ENCODE measurements at places on chromosomes 5 and 9. TPM values are rescaled to one million over a fixed set of nuclear protein-coding genes. Genes with fewer than 3 reads are reported as not detected.

GRCh38 chr9:86821006-86821845 lies 126.1 kb downstream of the GAS1 start:
- DNase-seq, result no peak

DNA sequence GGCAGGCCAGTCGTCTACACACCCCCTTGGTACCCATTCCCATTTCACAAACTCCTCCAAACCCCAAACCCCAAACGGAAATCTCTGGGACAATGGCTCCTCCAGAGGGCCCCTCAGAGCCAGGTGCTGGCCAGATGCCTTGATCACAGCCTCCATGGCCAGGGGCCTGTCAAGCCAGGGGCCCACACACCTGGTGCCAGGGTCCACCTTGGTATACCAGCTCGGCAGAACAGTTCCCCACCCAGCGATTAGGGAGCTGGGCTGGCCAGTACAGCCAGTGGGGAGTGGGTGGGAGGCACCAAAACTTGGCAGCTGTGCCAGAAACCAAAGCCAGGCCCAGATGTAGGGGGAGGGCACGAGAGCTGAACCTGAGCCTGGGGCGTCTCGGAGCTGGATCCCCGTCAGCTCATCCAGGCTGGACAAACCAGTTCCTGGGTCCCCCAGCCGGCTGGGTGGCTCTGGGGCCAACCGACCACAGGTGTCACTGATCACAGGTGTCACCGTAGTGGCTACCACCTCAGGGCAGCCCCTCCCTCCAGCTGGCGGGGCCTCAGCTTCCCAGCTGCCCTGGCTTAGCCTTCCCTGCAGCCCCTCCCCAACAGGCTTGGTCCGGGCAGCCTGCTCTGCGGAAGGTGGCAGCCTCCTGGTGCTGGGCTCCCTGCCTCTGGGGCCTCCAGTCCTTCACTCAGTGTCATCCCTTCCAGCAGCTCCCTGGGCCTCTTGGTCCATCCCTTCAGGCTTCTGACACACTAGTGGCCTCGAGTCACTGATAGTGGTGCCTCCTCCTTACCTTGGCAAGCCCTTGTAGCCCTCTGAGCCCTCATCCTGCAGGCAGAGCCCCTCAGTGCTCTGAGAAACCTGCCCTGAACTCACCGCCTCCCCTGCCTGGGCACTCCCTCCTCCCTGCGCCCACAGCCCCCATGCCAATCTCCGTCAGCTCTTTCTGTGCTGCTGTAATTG lies 6.6 kb upstream of the RMND5B start:
- no peak for DNase-seq

DNA sequence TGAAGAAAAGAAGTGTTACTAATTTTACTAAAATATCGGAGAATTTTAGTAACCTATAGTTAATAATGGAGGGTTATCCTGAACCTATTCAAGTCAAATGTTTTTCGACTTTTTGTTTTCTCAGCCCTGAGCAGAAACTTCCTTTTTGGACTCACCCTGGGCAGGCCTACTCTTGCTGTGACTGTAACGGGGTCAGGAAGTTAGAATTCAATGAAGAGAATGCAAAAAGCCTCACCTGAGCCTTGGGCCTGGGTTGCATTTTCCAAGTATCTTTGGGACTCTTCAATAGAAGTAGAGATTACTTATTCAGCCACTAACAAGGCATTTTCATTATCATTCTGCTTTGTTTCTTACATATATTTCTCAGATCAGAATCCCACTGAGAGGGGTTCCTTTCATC lies 405.3 kb downstream of the TLR4 start:
- DNase-seq, result no peak

Gene PCDHGA10
- total RNA-seq, result 1.9 TPM

- no peak for DNase-seq
Observed at GRCh38 chr5:91264311-91265051, 118.6 kb downstream of the ARRDC3 start.

Gene PCDHA4
- 0.04 TPM for total RNA-seq

GRCh38 chr5:136212252-136212721 lies 19.3 kb upstream of the SMIM32 start:
- peak; percentile 39 for DNase-seq

DNA sequence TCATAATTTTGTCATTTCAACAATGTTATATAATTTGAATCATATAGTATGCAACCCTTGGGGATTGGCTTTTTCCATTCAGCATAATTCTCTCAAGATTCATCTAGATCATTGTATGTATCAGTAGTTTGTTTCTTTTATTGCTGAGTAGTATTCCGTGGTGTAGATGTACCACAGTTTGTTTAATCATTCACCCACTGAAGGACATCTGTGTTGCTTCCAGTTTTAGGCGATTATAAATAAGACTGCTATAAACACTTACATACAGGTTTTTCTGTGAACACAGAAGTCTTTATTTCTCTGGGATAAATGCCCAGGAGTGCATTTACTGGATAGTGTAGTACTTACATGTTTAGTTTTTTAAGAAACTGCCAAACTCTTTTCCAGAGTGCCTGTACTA lies 374.1 kb downstream of the DEPDC1B start:
- DNase-seq, result no peak

GRCh38 chr5:94784536-94785505 lies 166.4 kb downstream of the SLF1 start:
- no peak for DNase-seq

GRCh38 chr5:137734331-137734730 lies 1.6 kb downstream of the KLHL3 start:
- no peak for DNase-seq

Gene GRIA1
- not detected for total RNA-seq

DNA sequence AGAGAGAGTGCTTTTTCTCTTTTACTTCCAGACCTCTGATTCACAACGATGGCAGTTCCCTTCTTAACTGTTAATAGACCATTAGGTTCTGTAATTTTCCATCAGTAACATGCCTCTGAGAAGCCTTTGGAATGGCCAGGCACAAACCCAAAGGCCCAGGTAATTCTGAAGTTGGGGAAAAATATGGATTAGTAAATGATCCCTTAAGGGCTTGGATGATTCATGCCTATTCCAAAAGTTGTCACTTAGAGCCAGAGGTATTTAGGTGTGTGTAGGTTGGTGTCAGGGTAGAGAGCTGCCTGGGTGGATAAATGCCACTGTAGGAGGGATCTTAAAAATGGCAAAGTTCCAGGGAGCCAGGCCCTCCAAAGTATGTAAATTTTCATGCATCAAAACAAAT lies 228.8 kb downstream of the PLK2 start:
- no peak for DNase-seq

Data from H4 (cell line).